Hindlimb muscle (tissue), 1 donor: ENCODE measurements at places on chromosomes 4 and X. TPM values are rescaled to one million over a fixed set of nuclear protein-coding genes. Genes with fewer than 3 reads are reported as not detected.

- no peak for DNase-seq
These were observed 619.4 kb upstream of the SPANXN1 start for GRCh38 chrX:144627947-144628346.

GRCh38 chr4:47120783-47121182 lies 89.4 kb downstream of the GABRB1 start:
- no peak for DNase-seq

GRCh38 chrX:4944767-4945166 lies 1231.3 kb upstream of the PRKX start:
- no peak for DNase-seq

The SAGE1 gene
- polyA plus RNA-seq = not detected

DNA sequence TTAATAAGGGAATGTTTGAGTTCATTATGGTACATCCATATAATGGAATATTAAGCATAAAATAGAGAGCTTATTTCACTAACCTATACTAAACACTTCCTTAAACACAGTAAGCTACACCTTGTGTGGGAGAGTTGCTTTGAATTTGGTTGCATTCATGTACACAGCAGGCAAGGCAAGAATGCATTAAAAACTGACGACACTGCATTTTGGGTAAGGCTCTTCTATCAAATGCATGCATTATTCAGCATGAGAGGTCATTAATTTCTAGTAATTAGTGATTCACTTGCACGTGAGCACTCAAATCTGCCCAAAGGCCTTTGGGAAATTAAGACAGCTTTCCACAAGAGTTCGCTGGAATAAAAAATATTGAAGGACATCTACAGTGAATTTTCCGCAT lies 8.8 kb upstream of the C1GALT1C1 start:
- no peak for DNase-seq

GRCh38 chr4:46389301-46389775 lies 590 bp downstream of the GABRA2 start:
- DNase-seq = peak; percentile 26

DNA sequence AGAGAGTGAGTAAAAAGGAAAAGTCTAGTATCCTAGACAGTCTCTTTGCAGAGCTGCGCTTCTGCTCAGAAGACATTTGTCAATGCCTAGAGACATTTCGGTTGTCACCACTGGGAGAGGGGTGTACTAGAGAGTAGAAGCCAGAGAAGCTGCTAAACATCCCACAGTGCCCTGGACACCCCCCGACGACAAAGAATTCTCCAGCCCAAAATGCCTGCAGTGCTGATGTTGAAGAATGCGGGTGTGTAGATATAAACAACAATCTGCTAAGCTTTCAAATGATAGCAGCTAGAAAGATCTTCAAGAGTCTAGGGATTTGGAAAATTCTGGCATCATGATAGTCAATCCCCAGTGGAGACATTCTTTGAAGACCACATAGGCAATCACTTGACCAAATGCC lies 90.1 kb downstream of the PALLD start:
- no peak for DNase-seq
